ENCODE measurements at places on chromosomes 6 and 20.

DNA sequence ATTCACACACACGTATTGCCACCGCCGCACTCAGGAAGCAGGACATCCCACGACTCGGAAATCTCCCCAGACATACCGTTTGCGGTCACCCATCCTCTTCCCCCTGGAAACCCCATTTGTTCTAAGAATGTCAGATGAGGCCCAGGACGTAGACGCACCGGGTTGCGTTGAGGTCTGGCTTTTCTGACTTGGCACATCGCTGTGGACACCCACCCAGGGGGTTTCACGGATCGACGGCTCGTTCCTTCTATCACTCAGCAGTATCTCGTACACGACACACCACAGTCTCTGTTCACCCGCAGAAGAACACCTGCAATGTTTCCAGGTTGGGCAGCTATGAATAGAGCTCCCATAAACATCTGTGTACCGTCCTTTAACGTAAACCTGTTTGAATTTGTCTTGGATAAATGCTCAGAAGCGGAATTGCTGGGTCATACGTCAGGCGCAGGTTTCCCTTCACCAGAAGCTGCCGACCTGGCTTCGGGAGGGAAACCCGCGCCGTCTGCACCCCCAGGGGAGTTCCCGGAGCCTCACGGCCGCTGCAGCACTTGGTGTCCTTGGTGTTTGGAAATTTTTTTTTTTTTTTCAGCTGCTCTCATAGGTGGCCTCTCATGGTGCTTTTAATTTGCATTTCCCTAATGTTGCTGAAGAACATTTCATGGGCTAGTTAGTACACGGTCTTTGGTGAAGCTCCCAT, 9.3 kb upstream of the EEF1A2 start:
- DNase-seq: no peak

DNA sequence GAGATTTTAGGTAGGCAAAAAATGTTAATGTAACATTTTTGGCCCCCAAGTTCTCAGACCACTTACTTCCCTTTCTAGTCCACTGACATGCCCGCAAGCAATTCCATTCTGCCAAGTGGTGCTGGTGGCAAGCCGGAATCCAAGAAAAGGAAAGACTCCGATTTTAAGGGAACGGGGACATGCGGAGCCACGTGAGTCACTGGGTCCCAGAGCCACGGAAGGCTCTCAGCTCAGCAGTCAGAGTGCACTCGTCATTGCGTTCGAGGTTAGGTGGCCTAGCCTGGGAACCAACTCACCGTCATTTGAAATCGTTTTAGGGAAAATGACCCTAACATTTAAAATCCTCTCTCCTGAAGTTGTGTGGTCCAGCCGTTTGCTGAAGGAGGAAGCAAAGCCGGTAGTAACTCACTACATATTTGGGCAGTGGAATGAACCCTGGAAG, 711 bp upstream of the SIRT5 start:
- DNase-seq: peak; percentile 59

DNA sequence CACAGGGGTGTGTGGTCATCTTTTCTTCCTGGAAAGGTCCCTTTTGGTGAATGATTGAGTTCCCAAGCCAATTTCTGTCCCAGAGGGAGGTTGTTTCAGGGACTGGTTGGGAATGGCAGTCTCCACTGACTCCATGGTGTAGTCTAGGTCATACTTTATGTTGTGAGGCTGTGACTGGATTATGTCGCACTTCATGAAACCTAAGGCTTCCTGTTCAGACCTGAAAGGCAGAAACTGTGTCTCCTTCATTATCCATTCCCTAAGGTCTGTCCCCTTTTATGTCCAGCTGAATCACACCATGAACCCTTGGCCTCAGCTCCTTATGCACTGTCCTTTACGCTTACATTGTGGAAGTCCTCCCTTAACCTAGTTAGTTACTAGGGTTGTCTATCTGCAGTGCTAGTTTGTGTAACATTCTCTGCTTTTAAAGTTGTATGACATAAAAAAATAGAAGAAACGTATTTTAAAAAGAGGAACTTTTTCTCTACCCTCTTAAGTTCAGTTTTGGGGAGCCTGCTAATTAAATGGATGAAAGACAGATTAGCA, 191.3 kb downstream of the JARID2 start:
- DNase-seq: no peak

DNA sequence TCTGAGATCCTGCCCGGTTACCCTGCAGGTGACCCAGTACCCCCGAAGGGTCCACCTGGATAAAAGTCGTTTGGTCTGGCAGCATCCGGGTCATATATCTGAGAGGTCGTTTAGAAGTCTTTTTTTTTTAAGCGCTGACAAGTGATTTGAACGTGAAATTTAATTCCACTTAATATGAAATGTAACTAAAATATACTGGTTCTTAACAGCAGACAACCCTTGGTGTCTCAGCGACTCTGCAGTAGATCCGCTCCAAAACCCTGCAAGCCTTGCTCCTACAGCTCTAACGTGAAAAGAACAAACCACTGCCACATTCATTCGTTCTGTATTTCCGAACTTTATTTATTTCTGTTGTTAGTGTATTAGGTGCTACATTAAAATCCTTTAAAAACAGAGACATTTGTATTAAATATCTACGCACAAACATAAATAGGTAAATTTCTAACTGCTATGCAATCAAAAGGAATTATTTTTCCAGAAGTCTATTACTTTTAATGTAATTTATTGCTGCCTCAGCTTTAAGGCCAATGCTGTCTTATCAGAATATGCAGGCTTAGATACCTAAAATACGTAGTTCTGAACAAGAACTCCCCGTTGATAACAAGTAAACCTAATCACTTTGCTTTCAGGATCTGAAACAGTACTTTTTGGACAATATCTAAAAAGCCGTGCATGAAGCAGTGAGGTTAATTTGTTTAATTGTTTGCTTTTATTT, 33.5 kb upstream of the TCF21 start:
- no peak for DNase-seq

DNA sequence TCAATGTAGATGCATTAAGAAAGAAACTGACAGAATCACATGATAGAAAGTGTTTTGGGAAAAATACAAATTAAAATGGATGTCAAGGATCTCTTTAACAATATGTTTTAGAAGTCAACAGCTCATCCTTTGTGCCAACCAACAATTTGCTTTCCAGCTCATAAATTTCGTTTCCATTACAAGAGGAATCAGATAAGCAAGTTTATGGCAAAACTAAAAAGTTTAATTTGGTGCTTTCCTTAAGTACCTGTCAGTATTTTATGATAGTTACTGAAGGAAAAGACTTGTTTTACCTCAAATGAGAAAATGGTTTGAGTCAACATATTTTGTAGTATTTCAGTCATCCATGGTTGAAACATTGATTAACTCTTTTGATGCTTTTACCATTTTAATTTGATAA, 130.0 kb downstream of the CDKAL1 start:
- no peak for DNase-seq

DNA sequence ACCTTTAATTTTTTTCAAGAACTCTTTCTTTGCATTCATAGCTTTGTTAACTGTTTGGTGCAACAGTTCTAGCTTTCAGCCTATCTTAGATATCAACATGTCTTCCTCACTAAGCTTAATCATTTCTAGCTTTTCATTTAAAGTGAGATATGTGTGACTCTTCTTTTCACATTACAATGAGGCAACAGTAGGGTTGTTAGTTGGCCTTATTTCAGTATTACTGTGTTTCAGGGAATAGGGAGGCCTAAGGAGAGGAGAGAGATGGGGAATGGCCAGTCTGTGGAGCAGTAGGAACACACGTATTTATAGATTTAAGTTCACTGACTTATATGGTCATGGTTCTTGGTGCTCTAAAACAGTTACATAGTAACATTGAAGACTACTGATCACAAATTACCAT, 35.8 kb downstream of the CST9L start:
- no peak for DNase-seq

DNA sequence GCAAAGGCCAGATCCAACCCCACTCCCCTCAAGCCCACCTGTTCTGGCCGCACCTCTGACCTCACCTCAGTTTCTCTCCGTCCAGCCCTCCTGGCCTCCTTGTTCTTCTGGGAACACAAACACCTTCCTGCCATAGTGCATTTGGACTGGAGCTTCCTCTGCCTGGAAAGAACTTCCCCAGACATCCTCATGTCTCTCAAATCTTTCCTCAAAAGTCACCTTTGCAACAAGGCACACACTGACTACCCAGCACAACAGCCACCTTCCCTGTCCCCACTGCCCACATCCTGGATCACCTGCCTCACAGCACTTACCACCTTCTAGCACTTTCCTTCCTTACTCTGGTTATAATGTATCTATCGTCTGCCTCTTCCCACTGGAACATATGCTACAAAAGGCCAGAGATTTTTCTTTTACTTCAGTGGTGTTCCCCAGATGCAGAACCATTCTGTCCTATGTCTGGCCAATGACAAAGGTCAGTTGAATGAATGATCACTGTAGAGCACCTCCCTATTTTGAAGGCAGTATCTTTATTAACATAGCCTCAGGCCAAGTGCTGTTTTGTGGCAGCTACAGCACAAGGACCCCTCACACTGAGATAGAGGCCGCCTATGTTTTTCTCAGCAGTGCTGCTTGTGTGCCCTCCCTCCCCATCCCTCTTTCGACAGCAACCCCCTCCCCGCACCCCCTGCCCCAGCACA, 4.1 kb downstream of the HLA-B start:
- no peak for DNase-seq

DNA sequence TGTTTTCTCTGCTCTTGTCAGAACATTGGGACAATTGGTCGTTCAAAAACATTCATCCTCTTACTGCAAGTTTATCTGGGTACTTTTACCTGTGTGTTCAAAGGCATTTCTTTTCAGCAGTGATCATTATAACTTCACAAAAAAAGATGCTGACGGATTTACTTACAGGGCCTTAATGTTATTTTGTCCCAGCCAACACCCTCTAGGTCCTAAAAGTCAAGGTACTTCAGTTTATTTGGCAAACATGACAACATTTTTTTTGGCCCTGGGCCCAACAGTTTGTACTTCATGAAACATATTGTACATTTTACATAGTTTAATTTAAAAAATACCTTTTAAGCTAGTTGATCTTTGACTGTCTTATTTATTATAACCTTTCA, 241.2 kb upstream of the TAB2 start:
- no peak for DNase-seq

DNA sequence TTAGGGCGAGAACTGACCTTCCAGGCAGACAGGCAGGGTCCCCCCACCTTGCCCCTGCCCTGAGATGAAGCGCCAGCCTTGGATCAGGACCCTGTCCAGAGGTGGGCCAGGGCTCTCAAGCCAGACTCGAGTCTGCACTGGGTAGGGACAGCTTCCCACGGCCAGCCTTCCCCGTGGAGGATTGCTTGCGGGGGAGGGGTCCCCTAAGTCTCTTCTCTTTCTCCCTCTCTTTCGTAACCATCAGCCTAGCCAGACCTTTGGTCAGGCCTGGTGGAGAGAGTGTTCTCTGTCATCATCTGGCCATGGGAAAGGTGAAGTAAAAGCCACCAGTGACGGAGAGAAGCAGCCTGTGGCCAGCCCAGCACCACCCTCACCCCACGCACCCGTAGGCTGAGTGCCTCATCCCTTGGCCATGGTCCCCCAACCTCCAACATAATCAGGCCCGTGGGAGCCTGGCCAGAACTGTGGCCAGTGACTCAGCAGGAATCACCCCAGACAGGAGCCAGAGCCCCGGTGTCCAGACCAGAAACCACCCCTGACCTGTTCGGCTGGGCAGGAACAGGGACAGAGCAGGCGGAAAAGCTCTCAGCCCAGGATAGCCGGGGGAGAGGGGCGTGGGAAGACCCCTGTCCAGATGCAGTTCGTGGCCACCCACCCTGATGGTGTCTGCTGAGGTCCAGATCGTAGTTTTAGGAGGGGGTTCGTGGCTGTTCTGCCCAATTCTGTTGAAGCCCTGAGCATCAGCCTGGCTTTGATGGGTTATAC, 47.1 kb downstream of the SNAI1 start:
- peak; percentile 90 for DNase-seq

DNA sequence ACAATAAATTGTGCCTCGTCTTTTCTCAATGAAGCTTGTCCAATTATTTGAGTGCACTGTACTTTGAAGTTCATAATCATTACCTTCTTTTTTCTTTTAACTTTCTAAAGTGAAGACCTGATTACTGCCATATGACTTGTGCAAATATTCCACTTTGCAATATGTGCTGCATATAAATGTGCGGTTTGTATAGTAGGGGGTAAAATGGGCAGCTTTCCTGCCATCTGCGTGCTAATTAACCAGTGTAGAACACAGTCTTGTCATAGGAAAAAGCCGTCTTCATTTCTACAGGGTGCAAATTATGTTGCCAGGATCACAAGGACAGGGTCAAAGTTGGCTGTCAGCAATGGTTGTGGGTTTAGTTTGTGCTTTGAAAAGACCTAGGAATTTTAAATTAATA, 397.0 kb downstream of the NKAIN2 start:
- DNase-seq: no peak

GRCh38 chr20:44390280-44390679, 34.8 kb downstream of the HNF4A start:
- DNase-seq: no peak

- no peak for DNase-seq
Observed at GRCh38 chr20:38241201-38241600, 19.3 kb downstream of the KIAA1755 start.

DNA sequence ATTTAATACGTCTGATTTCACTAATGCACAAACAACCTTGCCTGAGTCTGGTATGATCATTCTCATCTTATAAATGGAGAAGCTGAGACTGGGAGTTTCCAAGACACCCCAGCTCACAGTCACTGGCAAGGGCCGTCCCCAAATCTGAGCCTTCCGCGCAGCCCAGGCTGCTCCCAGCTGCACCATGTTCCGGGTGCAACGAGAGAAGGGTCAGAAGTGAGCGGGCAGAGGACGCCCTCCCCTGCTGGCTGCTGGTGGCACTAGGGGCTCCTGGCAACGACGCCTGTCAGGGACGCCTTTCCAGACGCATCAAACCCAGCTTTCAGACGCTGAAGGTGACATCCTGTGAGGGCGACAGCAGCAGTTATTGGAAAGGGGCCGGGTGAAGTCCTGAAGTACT, 115.3 kb upstream of the PROKR2 start:
- no peak for DNase-seq

DNA sequence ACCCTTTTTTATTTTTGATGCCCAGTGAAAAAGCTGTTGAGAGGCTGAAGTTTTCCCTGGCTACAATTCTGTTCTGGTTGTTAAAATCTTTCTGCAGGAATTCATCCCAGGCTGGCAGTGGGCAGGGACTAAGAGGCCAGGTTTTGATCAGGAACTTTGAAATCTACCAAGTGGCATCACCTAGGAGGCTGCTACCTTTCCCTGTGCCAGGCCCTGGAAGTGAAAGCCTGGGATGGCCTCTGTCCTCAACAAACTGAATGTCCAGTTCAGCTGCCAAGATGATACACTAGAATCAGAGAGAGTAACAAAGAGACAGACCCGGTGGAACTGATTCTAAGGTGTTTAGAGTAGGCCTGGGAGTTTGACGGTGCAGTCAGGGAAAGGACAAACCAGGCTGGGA, 596 bp downstream of the IYD start:
- DNase-seq: no peak

- no peak for DNase-seq
Observed at GRCh38 chr6:150617496-150618460, 18.1 kb downstream of the PLEKHG1 start.

GRCh38 chr20:48783533-48784272, 44.1 kb downstream of the PREX1 start:
- no peak for DNase-seq

DNA sequence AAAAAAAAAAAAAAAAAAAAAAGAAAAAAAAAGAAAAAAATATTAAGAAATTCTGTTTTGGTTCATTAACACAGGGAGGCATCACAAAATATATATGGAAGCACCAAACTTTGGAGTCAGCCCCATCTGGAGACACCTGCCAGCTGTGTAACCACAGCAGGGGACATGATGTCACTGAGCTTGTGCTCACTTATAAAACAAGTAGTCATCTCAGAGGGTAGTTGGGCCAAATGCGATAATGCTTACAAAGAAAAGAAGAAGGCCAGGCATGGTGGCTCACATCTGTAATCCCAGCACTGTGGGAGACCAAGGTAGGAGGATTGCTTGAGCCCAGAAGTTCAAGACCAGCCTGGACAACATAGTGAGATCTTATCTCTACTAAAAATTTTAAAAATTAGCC, 1.1 kb upstream of the BNIP5 start:
- no peak for DNase-seq

Measured in AG08396 (cell line).